NCI-H1694 (cell line): ENCODE measurements at places on chromosomes 5 and 9.

GRCh38 chr5:111472096-111472495, 40.2 kb downstream of the STARD4 start:
- DNase-seq = no peak

GRCh38 chr5:1477341-1477740, 32.1 kb upstream of the SLC6A3 start:
- no peak for DNase-seq

GRCh38 chr5:123720955-123721354, 209.0 kb downstream of the CSNK1G3 start:
- no peak for DNase-seq

GRCh38 chr5:63211448-63212132, 633.0 kb downstream of the LRRC70 start:
- DNase-seq = no peak

GRCh38 chr5:132484391-132484725, 6.2 kb downstream of the IRF1 start:
- no peak for DNase-seq

DNA sequence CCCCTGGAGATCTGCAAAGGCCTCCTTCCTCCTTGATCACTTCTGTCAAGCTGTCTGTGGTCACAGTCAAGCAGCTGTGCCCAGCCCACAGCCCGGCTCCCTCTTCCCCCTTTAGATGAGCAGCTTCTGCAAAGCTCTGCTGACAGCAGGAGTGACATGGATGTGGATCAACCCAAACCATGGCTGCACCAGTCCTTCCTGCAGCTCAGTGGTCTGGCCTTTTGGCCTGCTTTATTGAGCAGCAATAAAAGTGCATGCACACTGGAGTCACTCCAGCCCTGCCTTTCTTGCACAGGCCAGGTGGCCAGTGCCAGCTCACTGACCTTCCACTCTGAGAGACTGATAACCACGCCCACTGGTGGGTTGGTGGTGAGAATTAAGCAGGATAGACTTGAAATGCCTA, 91.3 kb upstream of the OTULINL start:
- DNase-seq = no peak

DNA sequence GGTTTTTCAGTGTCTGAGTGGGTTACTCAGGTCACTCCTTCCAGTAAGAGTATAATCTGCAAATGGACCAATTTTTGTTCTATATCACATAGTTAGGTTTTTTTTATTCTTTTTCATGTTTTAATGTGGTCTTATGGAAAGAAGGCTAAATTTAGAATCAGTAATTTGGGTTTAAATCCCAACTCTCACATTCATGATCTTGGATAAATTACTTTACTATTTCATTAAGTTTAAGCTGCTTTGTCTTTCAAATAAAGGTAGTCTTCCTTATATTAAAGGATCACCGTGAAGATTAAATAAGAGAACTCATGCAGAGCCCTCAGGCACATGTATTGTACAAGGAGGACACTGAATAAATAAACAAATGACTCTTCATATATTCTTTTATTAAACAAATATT, 234.7 kb downstream of the SGCD start:
- DNase-seq = no peak

DNA sequence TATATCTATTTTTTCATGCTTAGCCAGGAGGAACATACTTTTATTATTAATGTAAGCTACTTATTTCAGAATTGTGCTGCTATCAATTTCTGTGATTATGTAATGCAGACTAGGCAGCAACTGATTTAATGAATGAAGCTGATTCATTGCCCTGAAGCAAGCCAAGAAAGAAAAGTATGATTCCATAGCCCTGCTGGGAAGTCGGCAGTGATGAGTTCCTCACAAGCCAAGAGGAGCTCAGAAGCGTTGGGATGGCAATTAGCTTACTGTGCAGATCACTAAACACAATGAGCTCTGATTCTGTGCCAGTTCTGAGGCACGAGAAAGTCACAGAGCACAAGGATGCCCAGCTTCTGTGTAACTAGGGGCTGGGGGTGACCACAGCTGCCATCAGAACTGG, 254.3 kb upstream of the KLF9 start:
- no peak for DNase-seq

DNA sequence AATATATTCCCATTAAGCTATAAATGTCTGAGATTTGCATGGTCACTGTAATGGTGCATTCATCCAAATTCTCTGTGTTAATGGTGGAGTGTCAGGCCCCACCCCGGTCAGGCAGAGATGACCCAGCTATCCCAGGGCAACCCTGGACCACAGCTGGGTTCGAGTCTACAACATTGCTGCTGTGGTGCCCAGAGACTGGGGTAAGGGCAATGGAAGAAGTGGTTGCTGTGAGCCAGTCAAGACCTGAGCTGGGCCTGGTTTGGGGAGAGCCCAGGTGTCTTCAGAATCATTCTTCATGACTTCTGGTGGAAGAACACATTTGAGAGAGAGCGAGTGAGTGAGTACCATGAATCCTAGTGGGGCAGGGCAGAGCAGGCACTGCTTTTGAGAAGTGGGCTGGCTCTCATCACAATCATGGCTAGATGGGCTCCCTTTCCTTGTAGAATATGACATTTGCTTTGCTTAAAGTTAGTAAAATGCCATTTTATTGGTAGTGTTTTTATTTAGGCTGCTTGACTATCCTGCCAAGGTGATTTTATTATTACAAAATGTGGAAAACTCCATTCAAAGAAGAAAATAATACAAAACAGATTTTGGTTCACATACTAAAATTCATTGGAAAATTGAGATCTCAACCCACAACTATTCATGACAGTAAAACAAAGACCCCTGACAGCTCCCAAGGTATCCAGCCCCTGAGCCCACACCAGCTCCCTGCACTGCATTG, 125.8 kb upstream of the SLC25A48 start:
- no peak for DNase-seq

GRCh38 chr5:4802044-4802443, 338.1 kb upstream of the ADAMTS16 start:
- no peak for DNase-seq

DNA sequence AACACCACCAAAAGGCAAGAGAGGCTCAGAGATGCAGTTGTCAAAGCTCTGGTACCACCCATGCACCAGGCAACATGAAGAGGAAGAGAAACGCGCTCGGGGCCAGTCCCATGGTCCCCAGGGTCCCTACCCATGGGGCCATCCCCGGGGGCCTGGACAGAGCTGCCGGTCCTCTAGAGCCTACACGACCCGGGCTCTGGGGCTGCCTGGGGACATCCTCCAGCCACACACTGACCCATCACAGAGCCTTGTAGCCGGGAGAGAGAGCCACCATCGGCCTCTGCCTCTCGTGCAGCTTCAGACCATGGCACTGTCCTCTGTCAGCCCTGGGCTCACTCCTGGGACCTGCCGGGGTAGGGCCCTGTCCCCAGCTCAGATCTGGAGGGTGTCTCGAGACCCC, 23.7 kb downstream of the VAV2 start:
- DNase-seq = no peak

GRCh38 chr5:159216454-159216853, 7.1 kb upstream of the RNF145 start:
- no peak for DNase-seq

- DNase-seq = no peak
Measured at GRCh38 chr5:130708754-130709153, 456.3 kb downstream of the HINT1 start.

- no peak for DNase-seq
Measured at GRCh38 chr5:170095646-170096045, 10.1 kb upstream of the FOXI1 start.

DNA sequence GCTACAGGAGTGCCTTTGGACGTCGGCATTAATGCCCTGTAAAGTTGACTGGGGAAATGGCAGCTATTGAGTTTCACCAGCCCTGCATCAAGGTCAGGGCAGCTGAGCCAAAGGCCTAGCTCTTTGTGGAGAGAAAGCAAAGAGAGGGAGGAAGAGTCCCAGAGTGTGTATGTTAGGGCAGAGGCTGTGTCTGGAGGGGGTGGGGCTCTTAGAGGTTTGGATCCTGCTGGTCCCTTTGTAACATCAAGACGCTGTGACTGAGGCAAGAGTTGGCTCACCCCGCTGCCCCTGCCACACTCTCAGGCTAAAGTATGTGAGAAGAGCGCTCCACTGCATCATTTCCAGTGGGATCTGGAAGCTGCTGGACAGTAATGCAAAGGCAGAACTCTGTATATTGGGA, 34.3 kb downstream of the TMOD1 start:
- no peak for DNase-seq

DNA sequence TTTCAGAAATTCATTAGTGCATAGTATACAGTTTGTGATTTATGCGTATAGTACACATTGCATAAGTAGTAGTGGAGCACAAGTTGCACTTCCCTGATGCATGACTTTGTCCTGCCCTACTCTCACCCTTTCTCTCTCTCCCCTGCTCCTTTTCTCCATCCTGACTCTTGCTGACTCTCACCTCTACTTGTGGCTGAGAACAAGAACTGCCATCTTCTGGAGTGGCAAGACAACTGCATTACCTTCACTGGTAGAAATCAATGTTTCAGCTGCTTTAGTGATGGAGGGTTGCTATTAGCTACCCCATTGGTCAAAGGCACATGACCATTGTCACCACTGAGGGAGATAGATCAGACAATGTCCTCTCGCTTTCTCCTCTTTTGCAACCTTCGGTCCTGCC, 26.9 kb downstream of the SPEF2 start:
- no peak for DNase-seq

DNA sequence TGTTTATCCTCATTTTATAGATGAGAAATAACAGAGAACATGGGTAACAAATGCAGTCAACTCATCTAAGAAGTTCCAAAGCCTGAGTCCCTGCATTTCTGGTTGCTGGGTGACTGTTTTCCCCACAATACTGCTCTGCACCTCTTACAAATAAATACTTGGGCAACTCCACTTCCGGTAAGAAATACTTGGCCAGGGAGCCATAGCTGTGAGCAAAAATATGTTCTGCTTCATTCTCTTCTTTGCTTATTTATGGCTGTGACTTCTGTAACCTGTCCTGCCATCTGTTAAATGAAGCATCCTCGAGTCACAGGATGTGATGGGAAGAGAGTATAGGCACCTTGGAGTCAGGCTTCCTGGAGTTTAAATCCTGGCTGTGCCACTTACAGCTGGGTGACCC, 49.9 kb downstream of the GDNF start:
- no peak for DNase-seq

DNA sequence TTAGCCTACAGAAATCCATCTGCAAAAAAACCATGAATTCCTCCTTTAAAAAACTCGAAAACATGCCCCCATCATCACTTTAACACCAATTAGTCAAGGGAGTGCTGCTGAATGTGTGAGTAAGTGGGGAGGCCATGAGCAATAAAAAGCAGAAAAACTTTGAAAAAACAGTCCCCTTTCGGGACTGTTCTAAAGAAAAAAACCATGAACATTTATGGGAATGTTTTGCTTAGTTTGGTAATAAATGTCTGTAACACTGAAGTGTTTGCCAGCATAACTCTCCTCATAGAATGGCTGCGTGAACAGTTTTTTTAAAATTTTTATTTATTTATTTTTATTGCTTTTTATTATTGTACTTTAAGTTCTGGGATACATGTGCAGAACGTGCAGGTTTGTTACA, 99.4 kb upstream of the TARS1 start:
- DNase-seq = no peak

DNA sequence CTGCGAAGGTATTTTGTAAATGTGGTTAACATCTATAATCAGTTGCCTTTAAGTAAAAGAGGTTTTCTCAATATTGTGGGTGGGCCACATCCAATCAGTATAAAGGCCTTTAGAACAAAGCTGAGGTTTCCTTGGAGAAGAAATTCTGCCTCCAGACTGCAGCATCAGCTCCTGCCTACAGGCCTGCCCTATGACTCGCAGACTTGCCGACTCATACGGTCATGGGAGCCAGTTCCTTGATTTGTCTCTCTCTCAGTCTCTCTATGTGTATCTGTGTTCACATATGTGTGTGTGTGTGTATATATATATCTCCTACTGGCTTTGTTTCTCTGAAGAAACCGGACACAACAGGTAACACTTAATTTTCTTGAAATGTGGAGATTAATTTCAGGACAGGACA, 45.3 kb downstream of the SLC36A1 start:
- DNase-seq = no peak

DNA sequence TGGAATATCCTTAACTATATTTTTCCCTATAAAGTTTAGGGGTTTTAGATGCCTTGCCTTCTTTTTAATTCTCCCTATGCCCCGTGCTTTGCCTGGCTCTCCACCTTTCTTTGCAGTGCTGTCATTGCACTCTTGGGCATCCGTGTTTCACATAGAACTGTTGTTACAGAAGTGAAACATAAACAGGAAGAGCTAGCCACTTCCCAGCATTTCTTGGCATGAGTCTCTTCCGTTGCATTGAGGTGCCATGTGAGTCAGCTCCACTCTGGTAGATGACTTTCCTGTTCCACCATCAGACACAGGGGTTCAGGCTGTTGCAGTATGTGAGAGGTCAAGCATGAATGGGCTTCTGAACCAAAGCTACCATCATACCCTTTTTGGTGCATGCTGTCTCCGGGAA, 73.4 kb downstream of the ANGPTL2 start:
- DNase-seq = no peak

DNA sequence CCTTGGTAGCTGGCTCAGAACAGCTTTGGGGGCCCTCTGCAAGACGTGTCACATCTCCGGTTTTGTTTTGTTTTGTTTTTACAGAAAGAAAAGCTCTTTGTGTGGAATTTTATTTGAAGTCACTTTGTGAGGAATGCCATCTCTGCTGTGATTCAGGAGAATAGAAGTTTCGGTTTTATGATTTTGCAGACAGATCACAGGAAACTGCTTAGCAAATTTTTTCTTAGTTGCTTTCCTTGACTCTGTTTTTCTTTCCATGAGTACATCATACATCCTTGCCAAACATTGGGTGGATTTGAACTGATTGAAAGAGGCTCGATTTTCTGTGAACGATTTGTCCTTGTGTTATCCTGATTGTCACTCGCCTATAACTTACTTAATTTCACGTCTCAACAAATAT, 5.1 kb downstream of the SEMA5A start:
- DNase-seq = no peak

DNA sequence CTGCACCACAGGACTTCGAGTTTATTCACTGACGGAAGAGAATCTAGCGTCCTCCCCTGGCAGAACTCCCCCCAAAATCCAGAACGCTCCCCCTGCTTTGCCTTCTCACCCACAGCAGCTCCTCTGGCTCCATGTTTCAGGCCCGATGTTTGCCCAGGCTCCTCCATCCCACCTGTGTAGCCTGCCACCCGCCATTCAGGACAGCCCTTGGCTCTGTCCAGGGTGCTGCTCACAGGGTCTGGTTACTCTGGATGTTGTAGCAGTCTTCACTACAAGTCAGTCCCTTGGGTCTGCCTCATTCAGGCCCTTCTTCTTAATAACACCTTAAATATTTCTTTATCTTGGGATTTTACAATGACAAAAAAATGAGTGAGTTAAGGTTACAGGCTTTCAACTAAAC, 41.3 kb upstream of the SV2C start:
- no peak for DNase-seq

- no peak for DNase-seq
Measured at GRCh38 chr9:111036429-111036789, 1.9 kb downstream of the LPAR1 start.
